Tongue (tissue), 3 donors: ENCODE measurements at places on chromosomes 5 and 9. TPM values are rescaled to one million over a fixed set of nuclear protein-coding genes. Genes with fewer than 3 reads are reported as not detected.

TMEM252 gene
- not detected for total RNA-seq

GRCh38 chr5:65577141-65577540 is 14.0 kb downstream of the PPWD1 start:
- DNase-seq, result no peak

DNA sequence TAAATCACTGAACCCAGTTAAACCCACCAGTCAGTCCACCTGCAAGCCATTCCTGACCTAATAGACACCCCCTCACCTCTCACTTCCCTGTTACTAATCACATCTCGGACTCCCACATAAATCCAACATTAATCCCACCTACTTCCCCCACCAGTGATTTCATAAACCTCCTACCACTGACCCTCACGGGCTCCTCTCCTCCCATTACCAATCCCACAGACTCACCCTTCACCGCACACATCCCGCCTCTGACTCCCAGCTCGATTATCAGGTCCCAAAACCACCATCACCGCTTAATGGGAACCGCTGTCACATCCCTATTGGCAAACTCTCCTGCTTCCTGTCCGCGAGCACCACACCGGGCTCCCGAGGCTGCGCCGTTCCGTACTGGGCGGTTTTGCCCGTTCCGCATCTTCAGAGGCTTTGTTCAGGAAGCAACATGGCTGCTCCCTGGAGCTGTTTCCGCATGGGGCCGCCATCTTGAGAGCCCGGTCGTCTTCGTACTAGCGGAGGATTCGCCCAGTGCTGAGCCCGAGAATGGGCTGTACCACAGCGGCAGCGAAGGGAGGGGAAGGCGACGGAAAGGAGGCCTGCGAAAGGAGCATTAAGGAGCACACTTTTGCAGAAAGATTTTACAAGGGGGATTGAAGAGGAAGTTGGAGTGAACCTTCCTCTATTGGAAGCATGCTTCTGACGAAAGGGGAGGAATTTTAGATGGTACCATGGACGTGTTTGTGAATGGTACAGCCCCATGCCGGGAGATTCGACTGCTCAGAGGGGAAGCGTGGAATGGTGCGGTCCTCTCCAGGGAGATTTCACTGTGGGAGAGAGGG is at the start of gene ZNF300:
Gene ZNF300, minus strand, starts transcription at position 502 of the 833 bp plus-strand sequence. CDS start 1,825 bp downstream, outside the sequence.
- DNase-seq, result peak; percentile 98

DNA sequence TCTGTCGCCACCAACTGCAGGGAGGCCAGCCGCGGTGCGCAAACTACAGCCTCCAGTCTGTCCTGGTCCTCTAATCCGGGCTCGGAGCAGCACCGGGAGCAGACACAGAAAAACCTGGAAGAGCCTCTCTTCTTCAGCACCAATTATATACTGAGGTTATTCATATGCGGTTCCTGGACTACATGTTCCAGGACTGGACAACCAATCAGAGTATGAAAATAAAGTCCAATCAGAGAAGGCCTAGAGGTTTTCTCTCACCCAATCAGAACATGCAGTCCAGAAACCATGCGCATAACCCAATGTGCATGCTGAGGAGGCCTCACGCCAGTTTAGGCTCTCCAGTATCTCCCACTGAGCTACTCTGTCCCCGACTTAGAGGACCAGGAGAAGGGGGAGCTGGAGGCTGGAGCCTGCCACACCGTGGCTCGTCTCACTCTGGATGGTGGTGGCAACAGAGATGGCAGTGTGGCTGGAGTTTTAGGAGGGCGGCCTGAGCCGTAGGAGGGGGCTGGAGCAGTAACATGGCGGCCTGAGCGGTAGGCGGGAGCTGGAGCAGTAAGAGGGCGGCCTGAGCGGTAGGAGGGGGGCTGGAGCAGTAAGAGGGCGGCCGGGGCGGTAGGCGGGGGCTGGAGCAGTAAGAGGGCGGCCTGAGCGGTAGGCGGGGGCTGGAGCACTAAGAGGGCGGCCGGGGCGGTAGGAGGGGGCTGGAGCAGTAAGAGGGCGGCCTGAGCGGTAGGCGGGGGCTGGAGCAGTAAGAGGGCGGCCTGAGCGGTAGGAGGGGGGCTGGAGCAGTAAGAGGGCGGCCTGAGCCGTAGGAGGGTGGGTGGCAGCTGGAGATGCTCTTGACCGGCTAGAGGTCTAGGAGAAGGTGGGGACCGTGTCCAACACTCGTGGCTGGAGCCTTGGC is 20.4 kb upstream of the TRIM52 start:
- no peak for DNase-seq

GRCh38 chr5:18662231-18662630 is 1028.0 kb downstream of the TAF11L14 start:
- peak; percentile 15 for DNase-seq

GRCh38 chr5:56669534-56670483 is 145.5 kb upstream of the MAP3K1 start:
- no peak for DNase-seq

- no peak for DNase-seq
These were observed 166.5 kb upstream of the PRR16 start for GRCh38 chr5:120297616-120298015.

GRCh38 chr9:112971415-112971814 is 40.6 kb downstream of the ZNF883 start:
- DNase-seq, result peak; percentile 2

DNA sequence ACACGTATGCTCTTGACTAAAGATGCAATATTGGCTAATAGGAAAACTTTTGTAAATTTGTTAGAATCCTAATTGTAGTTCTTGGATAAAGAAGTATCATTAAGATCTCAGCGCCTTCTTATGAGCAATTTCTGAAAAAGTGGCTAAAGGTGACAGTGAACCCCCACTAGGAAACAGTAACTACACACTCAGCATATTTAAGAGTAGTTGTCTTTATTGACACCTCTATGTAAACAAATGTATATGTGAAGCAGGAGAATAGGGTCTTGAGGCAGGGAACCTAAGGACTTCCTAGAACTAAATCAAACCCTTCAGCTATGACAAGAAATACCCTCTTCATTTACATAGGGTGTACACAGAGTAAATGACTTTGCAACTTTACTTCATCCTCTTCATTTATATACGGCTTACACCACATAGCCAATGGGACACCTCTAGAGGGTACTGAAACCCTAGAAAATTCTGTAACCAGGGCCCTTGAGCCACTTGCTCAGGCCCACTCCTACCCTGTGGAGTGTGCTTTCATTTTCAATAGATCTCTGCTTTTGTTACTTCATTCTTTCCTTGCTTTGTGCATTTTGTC is 2.8 kb downstream of the NIPSNAP3A start:
- DNase-seq, result no peak
